ENCODE measurements at places on chromosomes 2 and 18. TPM values are rescaled to one million over a fixed set of nuclear protein-coding genes. Genes with fewer than 3 reads are reported as not detected.

Gene MBD2
- 95.1 TPM for total RNA-seq

Gene EFR3B
- not detected for total RNA-seq

Gene C2orf78
- total RNA-seq = not detected

Gene DBI
- 147 TPM for total RNA-seq

Gene MZT2B
- 447 TPM for total RNA-seq

Gene NPPC
- total RNA-seq = not detected

Gene SEPTIN2
- 279 TPM for total RNA-seq

Gene SLC14A1
- total RNA-seq = 2.5 TPM

Gene SPHKAP
- total RNA-seq = not detected

Gene PLEKHA3
- total RNA-seq = 21.2 TPM

Gene CAD
- 47.0 TPM for total RNA-seq

Gene CHRNG
- total RNA-seq = not detected

Gene COLEC12
- total RNA-seq = not detected

Gene DHRS9
- total RNA-seq = not detected

Gene CENPA
- 31.0 TPM for total RNA-seq

Gene WNT10A
- 0.15 TPM for total RNA-seq

Gene GNLY
- 26.4 TPM for total RNA-seq

Gene UGT1A8
- not detected for total RNA-seq

Gene DSC2
- total RNA-seq = not detected

Gene TRAPPC8
- 41.5 TPM for total RNA-seq

Gene RAD51AP2
- total RNA-seq = not detected

Gene SNRNP27
- 49.4 TPM for total RNA-seq

Gene ERCC3
- 56.5 TPM for total RNA-seq

Gene FAM110C
- total RNA-seq = 0.22 TPM

Gene PLGLB1
- 6.9 TPM for total RNA-seq
